ENCODE measurements at places on chromosomes 7 and 10.

GRCh38 chr10:75211007-75211691 lies 553 bp downstream of the VDAC2 start:
- H3K4me3 ChIP-seq = peak overlapping the region; percentile 93
- no peak for DNase-seq
- H3K36me3 ChIP-seq = peaks cover 13% of the 10 kb centered on the region
- peaks cover 35% of the 10 kb centered on the region for H3K4me1 ChIP-seq
- peak overlapping the region; percentile 97 for H3K27ac ChIP-seq

DNA sequence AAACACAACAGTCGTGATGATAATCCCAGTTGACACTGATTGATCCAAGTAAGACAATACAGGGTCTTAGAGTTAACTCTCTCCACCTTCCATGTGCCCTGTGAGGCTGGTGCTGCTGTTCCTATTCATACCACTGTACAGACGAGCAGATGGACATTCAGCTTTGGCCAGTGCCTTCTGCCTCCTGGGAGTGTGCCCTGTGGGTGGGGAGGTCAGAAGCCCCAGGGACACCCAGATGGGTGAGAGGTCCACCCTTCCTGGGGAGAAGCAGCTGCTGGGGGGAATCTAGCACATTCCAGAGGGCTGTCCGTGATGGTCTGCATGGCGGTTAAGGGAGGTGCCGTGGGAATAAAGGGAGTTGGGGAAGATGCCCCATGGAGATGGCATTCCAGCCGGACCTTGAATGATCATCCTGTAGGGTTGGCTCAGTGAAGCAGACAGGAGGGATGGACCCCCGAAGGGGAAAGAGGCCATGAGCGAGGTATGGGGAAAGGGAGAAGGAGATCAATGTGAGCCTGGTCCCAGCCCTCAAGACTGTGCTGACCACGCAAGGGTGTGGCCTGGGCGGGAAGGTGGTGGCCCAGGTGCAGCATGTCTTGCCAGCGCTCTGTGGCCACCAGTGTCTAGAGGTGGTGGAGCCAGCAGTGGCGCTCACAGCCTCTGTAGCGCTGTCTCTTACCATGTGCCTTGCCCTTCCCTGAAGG lies 74.0 kb downstream of the ADCY1 start:
- H3K27ac ChIP-seq = no peak overlapping the region
- DNase-seq = no peak
- H3K36me3 ChIP-seq = no peaks in the 10 kb centered on the region
- H3K4me3 ChIP-seq = no peak overlapping the region
- no peaks in the 10 kb centered on the region for H3K27me3 ChIP-seq
- no peaks in the 10 kb centered on the region for H3K4me1 ChIP-seq

DNA sequence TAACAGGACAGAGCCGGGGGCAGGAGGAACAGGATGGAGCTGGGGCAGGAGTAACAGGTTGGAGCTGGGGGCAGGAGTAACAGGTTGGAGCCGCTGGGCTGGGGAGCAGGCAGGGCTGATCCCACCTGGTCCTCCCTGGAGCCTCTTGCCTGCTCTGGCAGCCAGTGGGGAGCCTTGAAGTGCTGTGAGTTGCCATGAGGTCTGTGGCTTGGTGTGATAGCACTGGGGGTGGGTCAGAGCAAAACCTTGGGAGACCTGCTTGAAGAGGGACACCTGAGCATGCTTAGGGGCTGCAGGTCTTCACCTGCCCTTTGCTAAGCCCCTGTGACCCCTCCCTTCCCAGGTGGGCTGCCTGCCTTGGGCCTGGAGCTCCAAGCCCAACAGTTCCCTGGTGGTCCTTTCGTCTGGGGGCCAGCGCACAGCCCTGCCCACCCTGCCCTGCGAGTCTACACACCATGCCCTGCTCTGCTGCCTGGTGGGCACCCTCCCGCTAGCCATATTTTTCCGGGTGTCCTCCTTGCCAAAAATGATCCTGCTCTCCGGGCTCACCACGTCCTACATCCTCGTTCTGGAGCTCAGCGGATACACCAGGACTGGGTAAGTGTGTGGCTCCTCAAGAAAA lies 111.6 kb downstream of the ADCY1 start:
- H3K27ac ChIP-seq = no peak overlapping the region
- no peaks in the 10 kb centered on the region for H3K4me1 ChIP-seq
- H3K27me3 ChIP-seq = no peaks in the 10 kb centered on the region
- DNase-seq = no peak

- H3K4me3 ChIP-seq = no peak overlapping the region
Observed at GRCh38 chr10:99656199-99657064, 2.9 kb upstream of the ENTPD7 start.

DNA sequence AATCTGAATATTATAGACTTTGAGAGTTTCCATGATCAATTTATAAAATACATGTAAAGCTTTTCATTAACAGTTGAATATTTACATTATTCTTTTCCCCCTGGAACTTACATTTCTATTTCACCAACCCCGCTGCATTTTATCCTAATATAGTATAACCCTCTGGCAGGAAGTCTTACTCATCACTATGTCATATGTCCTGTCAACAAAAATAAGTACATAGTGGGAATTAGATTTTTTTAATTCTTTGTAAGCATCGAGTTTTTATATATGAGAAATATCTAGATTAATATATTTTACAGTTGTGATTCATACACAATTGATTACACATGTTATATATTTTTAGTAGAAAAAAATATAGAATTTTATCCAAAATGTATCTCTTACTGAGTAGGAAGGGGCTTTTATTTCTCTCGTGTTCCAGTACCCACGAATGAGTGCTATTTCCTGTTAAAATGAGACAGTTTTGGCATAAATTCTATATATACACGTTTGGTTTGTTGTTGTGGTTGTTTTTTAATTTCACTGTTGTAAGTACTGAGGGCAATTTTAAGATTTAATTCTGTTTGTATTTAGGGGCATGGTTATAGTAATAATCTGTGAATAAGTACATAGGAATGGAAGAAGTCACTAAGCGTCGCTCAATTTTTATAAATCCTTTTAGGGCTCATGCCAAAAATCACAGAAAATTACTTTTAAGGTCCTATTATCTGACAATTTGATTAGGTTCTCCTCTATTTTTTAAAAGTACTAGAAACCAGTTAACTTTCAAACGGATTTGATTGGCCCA lies 87.1 kb downstream of the HECW1 start:
- H3K4me3 ChIP-seq = no peak overlapping the region
- DNase-seq = no peak
- H3K27ac ChIP-seq = no peak overlapping the region
- H3K4me1 ChIP-seq = no peaks in the 10 kb centered on the region
- H3K27me3 ChIP-seq = no peaks in the 10 kb centered on the region

DNA sequence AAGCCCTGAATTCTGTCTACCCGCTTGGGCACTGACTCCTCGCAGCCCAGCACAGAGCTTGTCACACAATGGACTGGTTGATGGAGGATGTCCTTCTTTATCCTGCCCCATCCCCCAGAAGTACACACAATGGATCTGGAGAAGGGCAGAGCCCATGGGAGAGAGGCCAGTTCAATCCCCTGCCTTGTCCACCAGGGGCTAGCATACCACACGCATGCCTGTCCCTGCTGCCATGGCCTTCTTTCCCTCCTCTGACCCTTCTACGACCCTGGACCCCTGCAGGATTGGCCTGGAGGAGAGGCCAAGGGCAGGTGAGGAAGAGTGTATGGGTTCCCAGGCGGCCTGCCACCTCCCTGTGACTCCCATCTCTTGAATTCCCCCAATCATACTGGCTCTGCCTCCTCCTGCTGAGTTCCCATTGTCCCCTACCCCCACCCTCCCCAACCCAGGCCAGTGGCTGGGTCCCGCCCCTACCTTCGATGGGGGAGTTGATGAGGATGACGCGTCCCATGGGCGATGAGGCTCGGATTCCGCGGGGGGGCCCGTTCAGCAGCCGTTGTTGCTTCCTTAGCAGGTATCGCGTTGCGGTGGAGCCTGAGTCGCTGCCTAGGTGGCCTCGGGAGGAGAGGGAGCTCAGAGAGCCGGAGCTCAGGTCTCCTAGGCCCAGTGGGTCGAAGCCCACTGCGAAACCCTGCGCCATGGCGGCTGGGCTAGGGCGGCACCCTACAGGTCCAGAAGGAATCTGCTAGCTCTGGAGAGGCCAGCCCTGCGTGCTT lies 1.2 kb downstream of the PDZD7 start:
- peaks cover 2% of the 10 kb centered on the region for H3K36me3 ChIP-seq
- no peaks in the 10 kb centered on the region for H3K27me3 ChIP-seq
- H3K27ac ChIP-seq = no peak overlapping the region
- no peak overlapping the region for H3K4me3 ChIP-seq
- no peak for DNase-seq

GRCh38 chr7:7236041-7236440 lies 53.7 kb downstream of the C1GALT1 start:
- no peak overlapping the region for H3K27ac ChIP-seq
- H3K27me3 ChIP-seq = no peaks in the 10 kb centered on the region
- DNase-seq = no peak
- peaks cover 8% of the 10 kb centered on the region for H3K36me3 ChIP-seq
- H3K4me3 ChIP-seq = no peak overlapping the region
- no peaks in the 10 kb centered on the region for H3K4me1 ChIP-seq
